Stimulated activated CD8-positive, alpha-beta memory T cell treated with anti-CD3 and anti-CD28 coated beads, Interleukin-15, amount 100 ng/mL, for 48 hours (primary cell): ENCODE measurements at places on chromosomes 7 and 10.
A peak's percentile ranks its signal among the peaks of the same experiment; 100 is the strongest.

DNA sequence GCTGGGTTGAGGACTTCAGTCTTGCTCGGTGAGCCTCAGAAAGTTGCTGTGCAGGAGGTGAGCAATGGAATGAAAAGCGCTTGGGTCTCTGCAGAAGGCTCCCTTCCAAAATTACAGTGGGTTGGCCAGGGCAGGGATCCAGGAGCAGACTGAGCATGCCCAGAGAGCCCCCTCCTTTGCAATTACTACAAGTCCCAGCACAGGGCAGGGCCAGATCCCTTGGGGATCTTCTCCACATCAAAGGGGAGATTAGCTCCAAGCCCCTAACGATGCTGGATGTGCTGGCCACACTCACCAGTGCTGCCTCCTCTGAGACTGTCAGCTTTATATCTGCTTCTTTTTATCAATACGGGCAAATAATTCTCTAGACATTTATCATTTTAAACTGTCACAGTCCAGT lies 337.5 kb downstream of the RPS24 start:
- no peak for DNase-seq

DNA sequence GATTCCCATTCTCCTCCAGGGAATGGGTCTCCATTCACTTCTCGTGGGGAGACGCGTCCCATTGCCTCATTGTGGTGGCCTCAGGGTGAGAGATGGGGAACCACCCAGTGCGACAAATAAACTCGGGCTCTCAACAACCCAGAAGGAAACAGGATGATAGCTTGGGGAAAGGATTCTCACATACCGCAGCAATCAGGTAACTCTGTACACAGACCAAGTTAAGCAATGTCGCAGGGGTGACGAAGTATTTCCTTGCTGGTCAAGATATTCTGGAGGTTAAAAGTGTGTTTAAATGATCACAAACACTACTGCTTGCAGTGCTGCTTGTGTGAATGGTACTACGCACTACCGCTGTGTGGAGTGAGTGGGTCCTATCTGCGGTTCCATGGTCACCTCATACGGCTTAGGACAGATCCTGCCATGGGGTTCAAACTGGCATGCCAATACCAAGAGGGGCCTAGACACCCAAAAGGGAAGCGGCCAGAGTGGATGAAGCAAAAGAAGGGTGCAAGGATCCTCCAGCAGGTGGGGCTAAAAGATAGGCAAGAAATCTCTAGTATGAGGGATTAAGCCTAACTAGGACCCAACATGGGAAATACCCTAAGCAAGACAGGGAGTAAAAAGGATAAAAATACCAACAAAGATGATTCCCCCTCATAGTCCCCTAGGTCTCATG lies 143.8 kb upstream of the TMEM106B start:
- peak; percentile 7 for DNase-seq

- no peak for DNase-seq
These were observed 526 bp upstream of the LAMTOR4 start for GRCh38 chr7:100148225-100148558.

- no peak for DNase-seq
These were observed 504.4 kb downstream of the LRMDA start for GRCh38 chr10:75935650-75936400.

GRCh38 chr10:36675458-36675880 lies 449.9 kb upstream of the ANKRD30A start:
- no peak for DNase-seq
